GM23248 (cell line): ENCODE measurements at places on chromosomes 5 and 9. TPM values are rescaled to one million over a fixed set of nuclear protein-coding genes. Genes with fewer than 3 reads are reported as not detected.
A peak's percentile ranks its signal among the peaks of the same experiment; 100 is the strongest.

DNA sequence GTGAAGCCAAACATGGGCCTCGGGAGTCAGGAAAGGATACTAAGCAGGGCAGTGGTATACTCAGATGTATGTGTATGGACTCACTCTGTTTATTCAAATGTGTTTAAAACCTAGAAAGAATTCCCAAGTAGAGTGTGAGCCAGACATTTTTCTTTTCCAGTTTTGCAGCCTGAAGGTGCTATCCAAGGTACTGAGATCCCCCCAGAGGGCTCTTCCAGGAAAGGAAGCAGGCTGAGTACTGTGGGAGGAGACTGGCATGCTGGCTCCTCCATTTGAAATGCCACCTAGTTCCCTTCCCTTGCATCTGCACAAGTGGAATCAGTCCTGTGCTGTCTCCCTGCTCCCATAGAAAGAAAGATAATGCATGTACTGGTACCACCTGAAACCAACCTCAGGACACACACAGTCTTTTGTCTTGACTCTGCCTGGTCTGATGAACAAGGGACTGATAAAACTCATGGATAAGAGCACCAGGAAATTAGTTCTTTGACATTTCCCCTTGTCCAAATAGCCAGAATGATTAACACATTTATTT is 85.9 kb downstream of the HRH2 start:
- H3K36me3 ChIP-seq = no peaks in the 10 kb centered on the region
- H3K27ac ChIP-seq = no peak overlapping the region
- no peaks in the 10 kb centered on the region for H3K4me1 ChIP-seq
- peak; percentile 15 for DNase-seq
- no peaks in the 10 kb centered on the region for H3K27me3 ChIP-seq

- DNase-seq = peak; percentile 60
- no peaks in the 10 kb centered on the region for H3K36me3 ChIP-seq
- H3K4me3 ChIP-seq = no peak overlapping the region
- no peak overlapping the region for H3K27ac ChIP-seq
- no peaks in the 10 kb centered on the region for H3K27me3 ChIP-seq
- H3K4me1 ChIP-seq = no peaks in the 10 kb centered on the region
Measured at GRCh38 chr9:123656565-123656964, 273.4 kb downstream of the DENND1A start.

DNA sequence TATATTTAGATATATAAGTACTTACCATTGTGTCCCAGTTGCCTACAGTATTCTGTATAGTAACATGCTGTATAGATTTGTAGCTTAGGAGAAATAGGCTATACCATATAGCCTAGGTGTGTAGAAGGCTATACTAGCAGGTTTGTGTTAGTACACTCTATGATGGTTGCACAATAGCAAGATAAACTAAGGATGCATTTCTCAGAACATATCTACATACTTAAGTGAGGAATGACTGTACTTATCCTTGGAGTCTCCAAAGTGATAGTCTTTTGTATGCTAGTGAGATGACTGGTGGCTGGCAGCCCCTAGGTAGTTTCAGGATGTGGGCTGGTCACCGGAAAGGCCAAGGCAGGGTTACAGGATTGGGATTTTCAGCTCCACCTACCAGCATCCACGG is 208.7 kb downstream of the ARHGEF28 start:
- no peaks in the 10 kb centered on the region for H3K27me3 ChIP-seq
- H3K4me1 ChIP-seq = no peaks in the 10 kb centered on the region
- no peak for DNase-seq
- no peak overlapping the region for H3K4me3 ChIP-seq
- peaks cover 6% of the 10 kb centered on the region; the same call in 1 of the 2 replicates for H3K36me3 ChIP-seq

DNA sequence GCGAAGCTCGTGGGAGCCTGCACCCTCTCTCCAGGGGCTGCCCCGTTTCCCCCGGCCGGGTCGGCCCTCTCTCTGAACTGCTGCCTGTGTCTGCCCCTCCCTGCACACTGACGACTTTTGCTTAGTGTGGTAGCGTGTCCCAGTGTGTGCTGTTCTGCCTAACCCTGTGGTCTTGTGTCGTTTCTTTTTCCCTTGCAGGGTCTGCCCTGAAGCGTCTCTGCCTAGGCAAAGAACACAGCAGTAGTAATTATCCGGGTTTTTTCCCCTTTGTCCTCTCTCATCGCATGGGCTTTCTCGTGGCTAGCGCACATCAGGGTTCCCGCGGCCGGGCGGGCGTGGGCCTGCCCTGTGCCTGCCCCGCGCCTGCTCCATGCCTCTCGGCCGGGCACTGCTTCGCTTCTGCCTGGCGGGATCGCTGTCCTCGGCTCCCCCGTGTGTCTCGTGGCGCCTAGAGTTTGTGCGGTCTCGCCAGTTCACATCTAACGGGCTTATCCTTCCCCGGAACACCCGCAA is 122.7 kb downstream of the WNK2 start:
- DNase-seq = no peak
- no peak overlapping the region for H3K27ac ChIP-seq
- no peaks in the 10 kb centered on the region for H3K36me3 ChIP-seq
- H3K27me3 ChIP-seq = peaks cover 6% of the 10 kb centered on the region; the same call in 1 of the 2 replicates
- no peak overlapping the region for H3K4me3 ChIP-seq
- no peaks in the 10 kb centered on the region for H3K4me1 ChIP-seq

DNA sequence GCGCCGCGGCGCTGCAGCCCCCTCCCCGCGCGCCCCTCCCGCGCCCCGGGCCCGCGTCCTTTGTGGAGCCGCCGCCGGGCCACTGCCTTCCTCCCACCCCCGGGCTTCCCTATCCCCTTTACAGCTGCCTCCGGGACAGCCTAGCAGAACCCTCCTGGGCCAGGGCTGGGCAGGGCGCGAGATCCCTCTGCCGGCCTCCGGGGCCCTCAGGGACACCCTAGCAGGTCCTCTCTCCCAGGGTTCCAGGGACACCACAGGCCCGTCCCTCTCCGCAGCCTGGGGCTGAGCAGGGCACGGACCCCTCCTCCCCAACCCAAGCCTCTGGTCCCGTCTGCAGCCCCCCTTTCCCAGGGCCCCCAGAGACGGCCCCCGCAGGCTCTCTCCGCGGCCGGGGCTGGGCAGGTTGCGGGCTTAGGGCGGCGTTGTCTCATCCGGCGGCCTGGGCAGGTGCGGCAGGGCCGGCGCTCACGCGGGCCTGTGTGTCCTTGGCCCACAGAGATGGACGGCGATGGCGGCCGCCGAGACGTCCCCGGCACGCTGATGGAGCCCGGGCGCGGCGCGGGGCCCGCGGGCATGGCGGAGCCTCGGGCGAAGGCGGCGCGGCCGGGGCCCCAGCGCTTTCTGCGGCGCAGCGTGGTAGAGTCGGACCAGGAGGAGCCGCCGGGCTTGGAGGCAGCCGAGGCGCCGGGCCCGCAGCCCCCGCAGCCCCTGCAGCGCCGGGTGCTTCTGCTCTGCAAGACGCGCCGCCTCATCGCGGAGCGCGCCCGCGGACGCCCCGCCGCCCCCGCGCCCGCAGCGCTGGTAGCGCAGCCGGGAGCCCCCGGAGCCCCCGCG is 710 bp downstream of the WNK2 start:
- no peak overlapping the region for H3K27ac ChIP-seq
- DNase-seq = peak; percentile 23
- peak overlapping the region; percentile 52 for H3K4me3 ChIP-seq
- H3K4me1 ChIP-seq = no peaks in the 10 kb centered on the region

DNA sequence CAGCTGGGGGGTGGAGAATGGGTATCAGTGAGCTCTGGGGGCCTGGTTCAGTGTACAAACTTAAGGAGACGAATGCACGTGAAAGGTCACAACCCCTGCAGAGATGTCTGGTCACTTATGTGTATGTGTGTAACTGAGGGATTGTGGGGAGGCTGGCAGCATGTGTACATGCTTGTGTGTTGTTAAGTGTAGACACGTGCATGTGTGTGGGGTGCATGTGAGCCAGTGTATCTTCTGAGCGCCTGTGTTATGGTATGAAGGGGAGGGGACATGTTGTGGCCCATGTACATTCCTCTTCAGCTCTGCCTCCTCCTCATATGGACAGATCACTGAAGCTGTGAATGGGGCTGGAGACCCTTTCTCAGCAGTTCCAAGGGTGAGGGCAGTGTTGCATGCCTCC is 2.0 kb downstream of the TMEM8B start:
- no peak overlapping the region for H3K27ac ChIP-seq
- no peak for DNase-seq
- H3K27me3 ChIP-seq = no peaks in the 10 kb centered on the region
- H3K36me3 ChIP-seq = no peaks in the 10 kb centered on the region
- H3K4me1 ChIP-seq = peaks cover 26% of the 10 kb centered on the region

DNA sequence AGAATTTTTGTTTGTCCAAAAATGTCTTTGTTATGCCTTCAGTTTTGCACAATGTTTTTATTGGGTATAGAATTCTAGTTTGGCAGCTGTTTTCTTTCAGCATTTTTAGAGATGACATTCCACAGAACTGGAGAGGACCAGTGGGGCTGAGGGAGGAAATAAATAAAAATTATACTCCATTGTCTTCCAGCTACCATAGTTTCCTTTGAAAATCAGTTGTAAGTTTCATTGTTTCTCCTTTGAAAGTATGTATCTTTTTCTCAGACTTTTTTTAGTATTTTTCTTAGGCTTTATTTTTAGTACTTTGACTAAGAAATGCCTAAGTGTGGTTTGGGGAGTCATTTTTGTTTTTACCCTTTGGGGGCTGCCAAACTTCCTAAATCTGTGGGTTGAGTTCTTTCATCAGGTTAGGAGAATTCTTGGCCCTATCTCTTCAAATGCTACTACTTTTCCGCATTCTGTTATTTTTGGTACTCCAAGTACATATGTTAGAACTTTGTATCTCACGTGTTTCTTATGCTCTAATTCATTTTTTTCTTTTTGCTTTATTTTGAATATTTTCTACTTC is 15.2 kb upstream of the FBLL1 start:
- no peaks in the 10 kb centered on the region for H3K27me3 ChIP-seq
- H3K4me3 ChIP-seq = no peak overlapping the region

DNA sequence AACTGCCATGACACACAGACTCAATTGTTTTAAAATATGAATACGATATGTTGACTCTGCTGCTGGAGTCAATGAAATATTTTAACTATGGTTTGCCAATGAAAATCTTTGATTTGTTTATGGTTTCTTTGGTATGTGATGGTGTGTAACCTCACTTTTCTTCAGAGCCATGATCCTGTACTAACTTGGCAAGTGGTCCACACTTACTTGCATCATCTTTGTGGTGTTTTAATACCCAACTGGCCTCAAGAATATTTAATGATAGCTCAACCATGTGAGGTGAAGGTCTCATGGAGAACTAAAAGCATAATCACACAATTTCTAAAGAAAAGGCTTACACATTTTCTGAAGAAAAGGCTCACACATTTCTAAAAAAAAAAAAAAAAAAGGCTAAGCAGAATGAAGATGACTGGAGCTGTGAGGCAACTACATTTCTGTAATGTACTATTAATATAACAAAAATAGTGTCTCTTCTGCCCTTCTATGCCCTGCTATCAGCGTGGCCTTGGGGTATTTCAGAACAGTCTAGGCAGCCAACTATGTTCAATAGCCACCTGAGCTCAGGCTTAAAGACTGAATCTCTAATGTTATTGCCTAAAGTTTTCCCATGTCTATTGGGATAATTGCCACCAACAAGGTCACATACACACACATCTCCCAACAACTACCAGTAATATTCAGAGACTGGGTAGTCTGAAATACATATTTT is 395.0 kb downstream of the MLLT3 start:
- H3K36me3 ChIP-seq = no peaks in the 10 kb centered on the region
- no peaks in the 10 kb centered on the region for H3K4me1 ChIP-seq
- no peak overlapping the region for H3K4me3 ChIP-seq
- H3K27ac ChIP-seq = no peak overlapping the region

- H3K36me3 ChIP-seq = peaks cover 3% of the 10 kb centered on the region; the same call in 1 of the 2 replicates
- no peak for DNase-seq
- peaks cover 8% of the 10 kb centered on the region for H3K4me1 ChIP-seq
- peak overlapping the region; percentile 85 for H3K4me3 ChIP-seq
Measured at GRCh38 chr5:177601126-177601525, 1.2 kb downstream of the B4GALT7 start.

- no peak for DNase-seq
- no peaks in the 10 kb centered on the region for H3K36me3 ChIP-seq
- H3K4me3 ChIP-seq = no peak overlapping the region
- peaks cover 61% of the 10 kb centered on the region for H3K27me3 ChIP-seq
Measured at GRCh38 chr5:171721464-171721863, 64.2 kb upstream of the SMIM23 start.

DNA sequence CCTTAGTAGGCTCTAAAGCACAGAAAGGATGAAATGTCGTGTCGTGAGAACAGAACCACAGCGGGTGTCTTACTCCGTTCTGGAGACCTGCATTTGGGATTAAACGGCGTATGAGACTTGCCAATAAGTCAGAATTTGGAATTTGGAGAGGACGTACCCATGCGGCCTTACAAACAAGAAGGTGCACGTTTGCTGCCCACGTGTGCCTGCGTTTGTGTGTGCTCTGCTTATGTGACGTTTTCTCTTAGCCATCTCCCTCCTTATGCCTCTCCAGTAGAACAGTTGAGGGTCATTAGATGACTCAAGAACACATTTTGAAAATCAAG is 171.6 kb upstream of the OTULINL start:
- H3K27me3 ChIP-seq = no peaks in the 10 kb centered on the region
- peak overlapping the region; percentile 91 for H3K27ac ChIP-seq
- H3K4me3 ChIP-seq = 0 out of 2 replicates have a peak overlapping the region, but pooled peaks have one; percentile 24
- H3K36me3 ChIP-seq = peaks cover 71% of the 10 kb centered on the region

GRCh38 chr5:21391506-21391905 is 1403.5 kb upstream of the CDH18 start:
- no peak overlapping the region for H3K4me3 ChIP-seq
- no peaks in the 10 kb centered on the region for H3K36me3 ChIP-seq
- H3K4me1 ChIP-seq = no peaks in the 10 kb centered on the region
- no peak overlapping the region for H3K27ac ChIP-seq
- H3K27me3 ChIP-seq = no peaks in the 10 kb centered on the region

GRCh38 chr9:115884846-115885245 is 268.7 kb upstream of the PAPPA start:
- H3K4me1 ChIP-seq = 0 out of 2 replicates have a peak, but pooled peaks cover 8% of the 10 kb centered on the region
- H3K27me3 ChIP-seq = no peaks in the 10 kb centered on the region
- no peak overlapping the region for H3K27ac ChIP-seq
- DNase-seq = no peak

DNA sequence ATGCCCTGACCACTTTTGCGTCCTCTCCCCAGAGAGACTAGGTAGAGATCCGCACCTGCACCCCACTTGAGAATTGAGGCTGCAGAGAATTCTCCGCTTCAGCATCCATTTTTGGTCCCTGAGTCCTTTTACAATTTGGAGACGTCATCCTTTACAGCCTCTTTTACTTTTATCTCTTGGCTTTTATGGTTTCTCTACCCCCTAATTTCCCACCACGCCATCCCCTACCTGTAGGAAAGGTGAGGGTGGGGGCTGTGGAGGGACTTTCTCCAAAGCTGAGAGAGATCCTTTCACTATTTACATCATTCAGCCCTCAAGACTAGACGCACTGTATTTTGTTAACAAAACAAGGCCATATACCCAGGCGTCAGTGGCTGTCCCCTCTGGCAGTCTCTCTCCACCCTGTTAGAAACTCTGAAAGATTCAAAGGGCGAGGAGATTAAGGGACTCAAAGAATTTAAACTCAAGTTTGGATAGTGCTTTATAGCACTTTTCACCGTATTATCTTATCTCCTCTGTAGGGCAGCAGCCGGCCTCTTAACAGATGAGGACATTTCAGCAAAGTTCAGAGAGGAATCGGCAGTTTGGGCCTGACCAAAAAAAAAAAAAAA is 1.7 kb downstream of the MSX2 start:
- no peak overlapping the region for H3K4me3 ChIP-seq
- DNase-seq = no peak
- H3K27me3 ChIP-seq = peaks cover 30% of the 10 kb centered on the region
- H3K36me3 ChIP-seq = no peaks in the 10 kb centered on the region

The ENG gene
- total RNA-seq = 54.5 and 57.4 TPM in 2 replicates

The CCDC152 gene
- 0.89 and 2.8 TPM in 2 replicates for total RNA-seq

The KIF20A gene
- total RNA-seq = 26.0 and 27.3 TPM in 2 replicates

The SLC34A1 gene
- total RNA-seq = not detected in 2 replicates
